Esophagus muscularis mucosa (tissue), 4 donors: ENCODE measurements at places on chromosomes 7 and 10. TPM values are rescaled to one million over a fixed set of nuclear protein-coding genes. Genes with fewer than 3 reads are reported as not detected.

GRCh38 chr7:155358066-155358947 is 60.6 kb downstream of the INSIG1 start:
- DNase-seq: no peak

DNA sequence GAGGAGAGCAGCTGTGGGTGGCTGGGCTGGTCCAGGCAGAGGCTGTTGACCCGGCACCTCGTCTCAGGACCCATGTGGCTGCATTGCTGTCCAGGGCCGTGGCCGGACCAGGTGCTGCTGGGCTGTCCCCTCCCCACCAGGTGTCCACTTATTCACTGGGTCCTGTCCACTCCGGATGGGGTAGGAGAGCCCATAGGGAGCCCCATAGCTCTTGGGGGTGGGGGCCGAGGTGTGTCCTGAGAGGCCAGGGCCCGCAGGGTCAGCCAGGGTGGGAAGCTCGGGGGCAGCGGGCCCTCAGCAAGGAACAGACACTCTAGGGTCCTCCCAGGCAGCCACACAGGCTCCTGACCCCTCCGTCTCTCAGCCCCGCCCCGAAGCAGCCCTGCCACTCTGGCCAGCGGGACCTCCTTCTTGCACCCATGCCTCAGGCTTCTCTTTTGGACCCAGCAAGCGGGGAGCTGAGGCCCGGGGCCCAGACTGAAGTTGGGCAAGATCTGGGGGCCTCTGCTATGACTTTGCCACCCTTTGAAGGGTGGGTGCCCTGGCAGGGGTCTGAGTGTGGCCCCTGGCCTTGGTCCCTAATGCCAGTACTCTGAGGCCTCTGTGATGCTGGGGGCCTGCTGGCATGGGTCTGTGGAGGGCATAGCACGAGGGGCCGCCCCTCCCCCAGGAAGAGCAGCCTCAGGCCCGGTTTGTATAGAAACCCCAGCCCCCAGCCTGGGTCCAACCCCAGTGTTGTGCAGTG is 86.4 kb downstream of the NKX6-2 start:
- DNase-seq: no peak

DNA sequence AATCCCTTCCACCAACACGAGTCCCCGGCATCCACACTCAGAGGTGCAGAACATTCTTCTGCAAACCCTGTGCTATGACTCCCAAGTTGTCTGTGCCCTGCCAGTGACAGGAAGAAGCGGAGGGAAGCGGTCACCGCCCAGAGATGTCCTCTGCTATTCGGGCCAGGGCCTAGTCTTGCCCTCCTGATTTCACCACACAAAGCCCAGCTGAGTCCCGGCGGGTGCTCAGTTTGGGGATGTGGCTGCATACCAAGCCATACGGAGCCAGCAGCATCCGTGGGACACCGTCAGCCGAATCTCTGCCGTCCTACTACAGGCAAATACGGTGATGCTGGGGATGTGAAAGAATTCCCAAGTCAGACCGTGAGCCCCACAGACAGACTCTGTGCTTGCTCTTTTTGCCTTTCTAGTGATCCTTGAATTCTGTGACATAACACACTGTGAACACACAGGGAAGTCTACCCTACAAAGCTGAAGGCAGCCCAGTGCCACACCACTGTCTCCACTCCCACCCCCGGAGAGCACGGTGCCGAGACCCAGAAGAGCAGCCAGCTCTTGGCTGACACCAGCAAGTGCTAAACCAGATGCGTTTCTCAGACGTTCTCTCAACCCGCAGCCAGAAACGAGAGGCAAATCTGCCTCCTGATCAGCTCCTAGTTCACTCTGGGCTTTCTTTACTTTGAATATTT is 2.0 kb downstream of the STK32C start:
- no peak for DNase-seq

DNA sequence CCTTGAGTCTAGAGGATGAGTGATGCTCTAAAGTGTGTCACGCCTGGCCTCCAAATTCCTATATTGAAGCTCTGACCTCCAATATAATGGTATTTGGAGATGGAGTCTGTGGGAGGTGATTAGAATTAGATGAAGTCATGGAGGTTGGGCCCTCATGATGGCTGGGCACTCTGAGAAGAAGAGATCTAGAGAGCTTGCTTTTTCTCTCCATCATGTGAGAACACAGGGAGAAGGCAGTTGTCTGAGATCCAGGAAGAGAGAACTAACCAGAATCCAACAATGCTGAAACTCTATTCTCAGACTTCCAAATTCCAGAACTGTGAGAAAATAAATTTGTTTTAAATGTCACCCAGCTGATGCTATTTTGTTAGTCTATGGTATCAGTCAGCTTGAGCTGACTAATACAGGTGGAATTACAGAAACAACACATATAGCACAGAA is 15.1 kb downstream of the RNF216 start:
- no peak for DNase-seq

TFR2 gene
- total RNA-seq: 0.32 TPM

STOX1 gene
- total RNA-seq: 9.1 TPM

CAV2 gene
- total RNA-seq: 148 TPM

ZNF273 gene
- 3.1 TPM for total RNA-seq

GRCh38 chr10:1186683-1186990 is 130.5 kb downstream of the WDR37 start:
- DNase-seq: no peak

DNA sequence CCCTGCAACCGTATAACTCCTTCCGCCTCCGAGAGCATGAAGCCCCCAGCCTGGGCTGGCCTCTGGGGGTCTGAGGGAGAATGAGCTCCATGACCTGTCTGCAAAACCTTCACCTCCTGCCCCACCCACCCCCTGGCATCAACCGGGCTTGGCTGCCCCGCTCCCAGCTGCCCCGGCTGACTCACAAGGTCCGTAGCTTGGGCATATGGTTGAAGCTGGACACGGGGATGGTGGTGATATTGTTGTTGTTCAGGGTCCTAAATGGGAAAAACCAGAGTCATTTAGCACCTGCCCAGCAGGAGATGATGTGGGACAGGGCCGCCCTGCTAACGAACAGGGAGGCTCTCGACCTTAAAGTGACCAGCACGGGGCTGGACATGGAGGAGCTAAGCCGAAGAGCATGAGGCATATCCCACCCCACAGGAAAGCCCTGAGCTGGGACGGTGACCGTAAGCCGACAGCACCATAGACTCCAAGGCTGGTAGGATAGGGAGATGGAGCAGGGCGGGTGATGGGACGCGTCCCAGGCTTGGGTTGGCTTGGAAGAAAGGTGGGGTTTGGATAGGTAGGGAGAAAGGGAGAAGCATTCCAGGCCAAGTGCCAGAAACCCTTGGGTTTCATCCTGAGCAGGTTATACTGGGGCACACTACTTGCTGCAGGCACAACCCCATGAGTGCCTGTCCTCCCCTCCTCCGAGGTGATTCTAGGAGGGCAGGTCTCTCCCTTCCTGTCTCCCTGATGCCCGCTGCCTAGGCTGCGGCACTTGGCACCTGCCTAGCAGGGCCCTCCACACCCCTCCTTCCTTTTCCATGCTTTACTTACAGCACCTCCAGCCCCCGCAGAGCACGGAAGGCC is 121.5 kb downstream of the SLIT1 start:
- DNase-seq: no peak

- peak; percentile 92 for DNase-seq
Observed at GRCh38 chr10:109895095-109895818, 28.1 kb downstream of the XPNPEP1 start.

DNA sequence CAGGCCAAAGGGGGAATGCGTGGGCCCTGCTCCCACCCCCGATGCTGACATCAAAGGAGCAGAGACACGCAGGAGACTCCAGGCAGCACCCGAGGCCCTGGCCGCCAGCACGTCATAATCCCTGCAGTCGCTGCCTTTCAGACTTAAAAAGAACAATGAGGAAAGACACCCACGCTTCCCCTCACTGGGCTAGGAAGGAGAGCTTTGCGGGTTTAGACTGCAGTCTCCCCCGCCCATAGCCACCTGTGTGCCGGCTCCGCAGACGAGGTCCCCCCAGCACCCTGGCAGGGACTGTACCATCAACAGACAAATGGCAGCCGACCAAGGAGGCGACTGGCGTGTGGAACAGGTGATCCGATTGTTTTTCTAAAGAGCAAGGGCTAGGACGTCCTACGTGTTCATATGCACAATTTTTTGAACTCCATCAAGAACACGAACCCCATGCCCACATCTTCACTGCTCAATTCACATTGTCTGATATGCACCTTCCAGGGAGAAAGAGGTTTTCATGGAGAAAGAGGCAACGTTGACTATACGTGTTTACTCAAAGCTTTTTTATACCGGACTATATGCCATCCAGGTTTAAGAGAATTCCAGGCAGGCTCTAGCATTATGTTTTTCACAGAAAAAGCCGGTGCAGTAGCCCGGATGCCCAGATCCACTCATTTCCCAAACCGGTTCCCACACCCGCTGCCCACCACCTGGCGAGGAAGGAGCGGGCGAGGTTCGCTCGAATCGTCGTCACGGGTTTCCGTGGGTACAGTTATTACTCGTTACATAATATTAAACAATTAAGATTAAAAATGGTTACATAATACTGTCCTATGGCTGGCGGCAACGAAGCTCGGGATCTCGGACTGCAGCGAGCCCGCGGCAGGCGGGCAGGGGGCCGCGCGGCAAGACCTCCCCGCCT is 1.1 kb downstream of the GRB10 start:
- DNase-seq: no peak

FGFR2 gene
- 58.6 TPM for total RNA-seq

CUZD1 gene
- 0.42 TPM for total RNA-seq

- DNase-seq: peak; percentile 42
Observed at GRCh38 chr10:45468079-45468478, 94.1 kb downstream of the ALOX5 start.

- no peak for DNase-seq
Observed at GRCh38 chr7:1591876-1592275, 22.0 kb upstream of the PSMG3 start.

GRCh38 chr10:73854310-73854709 is 20.0 kb downstream of the CAMK2G start:
- DNase-seq: no peak

GRCh38 chr10:97585439-97585811 is 1.2 kb downstream of the HOGA1 start:
- no peak for DNase-seq

DNA sequence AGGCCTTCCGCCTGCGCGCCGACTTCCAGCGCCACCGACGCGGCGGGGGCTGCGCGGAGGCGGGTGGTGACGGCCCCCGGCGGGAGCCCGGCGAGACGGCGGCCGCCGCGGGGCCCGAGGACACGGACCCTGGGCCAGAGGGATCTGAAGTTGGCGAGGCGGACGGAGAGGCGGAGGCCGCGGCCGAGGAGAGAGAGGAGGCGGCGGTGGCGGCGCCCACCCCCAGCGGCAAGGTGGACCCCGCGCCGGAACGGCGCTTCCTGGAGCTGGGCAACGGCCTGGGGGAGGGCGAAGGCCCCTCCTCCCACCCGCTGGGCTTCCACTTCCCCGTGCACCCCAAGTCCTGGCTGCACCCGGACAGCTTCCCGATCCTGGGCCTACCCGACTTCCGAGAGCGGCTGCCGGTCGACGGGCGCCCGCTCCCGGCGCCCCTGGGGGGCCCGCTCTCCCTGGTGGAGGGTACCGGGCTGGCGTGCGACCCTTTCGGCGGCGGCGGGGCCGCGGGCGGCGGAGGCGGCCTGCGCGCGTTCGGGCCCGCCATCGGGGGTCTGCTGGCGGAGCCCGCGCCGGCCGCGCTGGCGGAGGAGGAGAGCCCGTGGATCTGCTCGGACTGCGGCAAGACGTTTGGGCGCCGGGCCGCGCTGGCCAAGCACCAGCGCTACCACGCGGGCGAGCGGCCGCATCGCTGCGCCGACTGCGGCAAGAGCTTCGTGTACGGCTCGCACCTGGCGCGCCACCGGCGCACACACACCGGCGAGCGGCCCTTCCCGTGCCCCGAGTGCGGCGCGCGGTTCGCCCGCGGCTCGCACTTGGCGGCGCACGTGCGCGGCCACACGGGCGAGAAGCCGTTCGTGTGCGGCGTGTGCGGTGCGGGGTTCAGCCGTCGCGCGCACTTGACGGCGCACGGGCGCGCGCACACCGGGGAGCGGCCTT is 16.2 kb downstream of the ZNF316 start:
- no peak for DNase-seq

DNA sequence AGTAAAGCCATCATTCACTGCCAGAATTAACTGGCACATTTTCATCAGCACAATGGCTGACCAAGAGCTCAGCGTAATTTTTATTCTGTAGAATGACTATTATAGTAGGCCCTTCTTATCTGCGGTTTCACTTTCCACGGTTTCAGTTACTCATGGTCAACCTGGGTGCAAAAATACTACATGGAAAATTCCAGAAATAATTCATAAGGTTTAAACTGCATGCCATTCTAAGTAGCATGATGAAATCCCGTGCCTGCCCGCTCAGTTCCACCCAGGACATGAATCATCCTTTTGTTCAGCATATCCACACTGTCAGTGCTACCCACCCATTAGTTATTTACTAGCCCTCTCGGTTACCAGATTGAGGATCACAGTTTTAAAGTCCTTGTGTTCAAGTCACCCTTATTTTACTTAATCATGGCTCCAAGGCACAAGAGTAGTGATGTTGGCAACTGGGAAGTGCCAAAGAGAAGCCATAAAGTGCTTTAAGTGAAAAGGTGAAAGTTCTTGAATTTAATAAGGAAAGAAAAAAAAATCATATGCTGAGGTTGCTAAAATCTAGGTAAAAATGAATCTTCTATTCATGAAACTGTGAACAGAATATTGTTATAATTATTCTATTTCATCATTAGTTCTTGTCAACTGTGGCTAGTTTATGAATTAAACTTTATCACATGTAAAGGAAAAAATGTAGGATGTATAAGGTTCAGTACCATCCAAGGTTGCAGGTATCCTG is 204.9 kb downstream of the DOCK4 start:
- no peak for DNase-seq

DNA sequence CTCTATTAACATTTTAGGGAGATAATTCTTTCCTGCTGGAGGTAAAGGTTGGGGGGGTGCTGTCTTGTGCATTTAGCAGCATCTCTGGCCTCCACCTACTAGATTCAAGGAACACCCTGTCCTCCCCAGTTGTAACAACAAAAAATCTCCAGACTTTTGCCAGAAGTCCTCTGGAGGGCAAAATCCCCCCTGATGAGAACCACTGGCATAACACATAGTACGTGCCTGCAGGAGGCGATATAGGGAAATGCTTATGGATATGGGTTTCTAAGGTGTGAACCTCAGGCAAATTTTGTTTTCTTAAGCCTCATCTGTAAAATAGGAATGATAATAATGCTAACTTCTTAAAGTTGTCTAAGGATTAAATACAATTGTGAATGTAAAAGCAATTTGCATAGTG is 2.9 kb upstream of the OSBPL3 start:
- no peak for DNase-seq

PTPRN2 gene
- total RNA-seq: 3.0 TPM

ZPBP gene
- not detected for total RNA-seq

ANKRD7 gene
- total RNA-seq: 0.57 TPM

DNA sequence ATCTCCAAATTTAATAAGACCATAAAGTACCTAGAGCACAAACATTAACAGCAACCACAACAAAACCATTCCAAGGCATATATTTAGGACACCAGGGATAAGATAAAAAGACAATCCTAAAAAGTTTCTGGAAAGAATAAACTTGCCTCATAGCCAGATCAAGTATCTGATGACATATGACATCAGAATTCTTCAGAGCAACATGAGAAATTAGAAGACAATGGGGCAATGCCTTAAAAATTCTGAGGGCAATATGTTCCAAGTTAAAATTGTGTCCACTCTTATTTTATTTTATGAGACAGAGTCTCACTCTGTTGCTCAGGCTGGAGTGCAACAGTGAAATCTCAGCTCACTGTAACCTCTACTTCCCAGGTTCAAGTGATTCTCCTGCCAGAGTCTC is 2.8 kb downstream of the EFCAB10 start:
- no peak for DNase-seq

- no peak for DNase-seq
Observed at GRCh38 chr7:158492367-158492764, 95.3 kb downstream of the PTPRN2 start.

KCNH2 gene
- 29.8 TPM for total RNA-seq
